ENCODE measurements at places on chromosomes 7 and 10.

GRCh38 chr7:122290476-122290875 is 14.1 kb downstream of the FEZF1 start:
- no peak for DNase-seq

- DNase-seq, result no peak
These were observed 900.1 kb downstream of the TYW1 start for GRCh38 chr7:67896721-67897120.

- DNase-seq, result no peak
These were observed 134.8 kb upstream of the KIF5B start for GRCh38 chr10:32190890-32191491.

DNA sequence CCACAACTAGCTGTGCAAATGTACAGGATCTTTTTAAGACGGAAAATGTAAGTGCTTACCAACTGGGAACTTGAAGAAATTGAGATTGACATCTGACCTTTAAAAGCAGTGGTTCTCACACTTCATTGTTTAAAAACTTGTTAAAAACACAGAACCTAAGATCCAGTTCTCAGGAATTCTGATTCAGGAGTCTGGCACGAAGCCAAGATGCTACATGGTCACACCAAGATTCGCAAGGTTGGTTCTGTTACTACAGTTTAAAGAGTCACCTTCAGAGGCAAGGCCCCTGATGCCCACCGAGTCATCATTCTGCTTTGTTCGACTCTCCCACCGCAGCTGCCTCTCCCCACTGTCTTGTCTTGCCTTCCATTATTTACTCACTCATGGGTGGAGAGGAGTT is 113.3 kb downstream of the GLI3 start:
- DNase-seq, result no peak

- DNase-seq, result no peak
These were observed 734 bp downstream of the ABCB4 start for GRCh38 chr7:87474533-87475358.

DNA sequence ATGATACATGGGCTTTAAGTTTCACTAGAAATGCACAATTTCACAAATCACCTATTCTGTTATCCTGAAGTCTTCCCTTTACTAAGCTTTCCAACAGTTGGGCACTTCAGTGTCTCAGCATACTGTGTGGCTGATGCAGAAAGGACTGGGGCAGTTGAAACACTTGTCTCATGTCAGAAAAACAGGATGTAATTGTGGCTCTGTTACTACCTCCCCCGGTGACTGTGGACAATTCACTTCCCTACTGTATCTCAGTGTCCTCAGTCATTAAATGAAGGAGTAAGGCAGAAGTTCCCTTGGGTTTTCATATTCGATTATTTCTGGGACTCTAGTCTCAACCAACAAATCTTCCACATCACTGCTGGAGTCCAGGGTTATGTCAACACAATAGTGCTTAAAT is 17.9 kb downstream of the ANKRD22 start:
- no peak for DNase-seq

DNA sequence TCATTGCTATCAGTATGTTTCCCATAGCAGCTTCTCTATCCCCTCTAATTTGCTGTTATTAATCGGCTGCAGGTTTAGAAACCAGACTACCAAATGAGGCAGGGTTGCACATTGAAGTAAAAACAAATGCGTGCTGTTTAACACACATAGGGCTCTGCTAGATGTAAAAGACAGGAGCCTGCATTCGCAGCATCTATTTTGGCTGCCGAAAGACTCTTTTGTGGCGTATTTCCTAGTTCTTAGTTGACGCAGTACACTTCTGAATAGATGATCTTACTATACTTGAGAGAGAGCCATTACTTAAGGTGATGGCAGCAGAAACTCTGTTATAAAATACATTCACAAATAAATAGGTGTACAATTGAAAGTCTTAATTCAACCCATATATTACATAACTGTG is 21.4 kb downstream of the SGCE start:
- DNase-seq, result no peak

- no peak for DNase-seq
These were observed 17.3 kb upstream of the FOXL3 start for GRCh38 chr7:272631-273030.

- DNase-seq, result no peak
These were observed 500.4 kb downstream of the NEBL start for GRCh38 chr10:20396701-20397100.

- no peak for DNase-seq
These were observed 14.9 kb downstream of the RTKN2 start for GRCh38 chr10:62253704-62254103.

DNA sequence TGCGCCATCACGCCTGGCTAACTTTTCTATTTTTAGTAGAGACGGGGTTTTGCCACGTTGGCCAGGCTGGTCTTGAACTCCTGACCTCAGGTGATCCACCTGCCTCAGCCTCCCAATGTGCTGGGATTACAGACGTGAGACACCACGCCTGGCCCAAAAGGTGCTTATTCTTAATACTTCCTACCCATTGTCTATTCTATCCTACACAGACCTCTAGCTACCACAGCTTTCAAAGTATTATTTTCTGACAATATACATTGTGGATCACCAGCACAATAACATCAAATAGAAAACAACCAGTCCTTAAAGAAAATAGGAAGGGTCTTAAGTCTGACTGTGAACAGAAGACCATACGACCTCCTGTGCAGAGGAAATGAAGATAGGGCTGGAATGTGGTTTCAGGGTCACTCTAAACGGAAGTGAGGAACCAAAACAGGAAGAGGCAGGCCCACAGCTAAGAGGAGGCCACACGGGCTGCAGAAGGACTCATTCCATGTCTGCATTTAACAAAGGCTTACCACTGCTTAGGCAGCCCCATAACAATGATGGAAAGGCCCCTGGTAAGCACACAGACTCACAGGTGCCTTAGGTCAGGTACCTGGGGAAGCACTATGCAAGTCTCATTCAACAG is 115.2 kb downstream of the ZFAND4 start:
- no peak for DNase-seq

GRCh38 chr7:90715067-90715466 is 118.9 kb downstream of the CDK14 start:
- no peak for DNase-seq

DNA sequence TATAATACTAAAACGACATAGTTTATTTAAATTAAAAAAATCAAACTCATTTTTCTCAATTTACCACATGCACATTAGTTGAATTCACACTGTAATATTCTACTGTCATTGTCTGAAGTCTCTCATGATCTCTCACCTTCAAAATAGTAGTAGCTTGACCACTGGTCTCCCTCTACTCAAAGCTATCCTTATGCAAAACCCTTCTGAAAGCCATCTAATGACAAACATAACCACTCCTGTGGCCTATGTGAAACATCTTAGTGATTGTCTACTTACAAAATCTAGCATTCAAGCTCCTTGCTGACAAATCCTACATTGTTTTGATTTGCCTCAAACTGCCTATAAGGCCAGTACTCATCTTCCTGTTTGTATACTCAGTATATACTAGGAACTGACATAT is 606.0 kb upstream of the GHITM start:
- no peak for DNase-seq

GRCh38 chr7:23751852-23752251 is 41.8 kb downstream of the STK31 start:
- no peak for DNase-seq

- DNase-seq, result peak; percentile 86
These were observed 7.6 kb downstream of the FAM53B start for GRCh38 chr10:124736491-124737136.

- no peak for DNase-seq
These were observed 9.8 kb upstream of the MRPS16 start for GRCh38 chr10:73262105-73262730.

DNA sequence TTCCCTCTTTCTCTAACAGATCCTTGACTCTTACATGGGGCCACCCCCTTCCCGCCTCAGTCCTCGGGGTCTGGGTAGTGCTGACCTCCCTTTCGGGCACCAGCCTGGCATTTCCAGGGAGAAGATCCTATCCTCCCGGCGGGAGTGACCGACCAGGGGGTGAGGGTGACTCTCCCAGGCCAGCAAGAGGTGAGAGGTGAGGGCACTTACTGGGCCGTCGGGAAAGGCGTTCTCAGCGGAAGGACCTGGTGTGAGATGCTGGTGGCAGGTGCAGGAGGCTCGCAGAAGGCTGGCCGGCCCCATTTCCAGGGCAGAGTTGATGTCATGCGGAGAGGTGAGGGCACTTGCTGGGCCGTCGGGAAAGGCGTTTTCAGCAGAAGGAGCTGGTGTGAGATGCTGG is 4.2 kb upstream of the FOXL3 start:
- DNase-seq, result peak; percentile 27

GRCh38 chr7:2072042-2072441 is 160.7 kb downstream of the MAD1L1 start:
- no peak for DNase-seq

- DNase-seq, result peak; percentile 22
These were observed 38.5 kb downstream of the AMZ1 start for GRCh38 chr7:2726316-2727018.

GRCh38 chr7:133843341-133843740 is 283.8 kb upstream of the LRGUK start:
- DNase-seq, result no peak

DNA sequence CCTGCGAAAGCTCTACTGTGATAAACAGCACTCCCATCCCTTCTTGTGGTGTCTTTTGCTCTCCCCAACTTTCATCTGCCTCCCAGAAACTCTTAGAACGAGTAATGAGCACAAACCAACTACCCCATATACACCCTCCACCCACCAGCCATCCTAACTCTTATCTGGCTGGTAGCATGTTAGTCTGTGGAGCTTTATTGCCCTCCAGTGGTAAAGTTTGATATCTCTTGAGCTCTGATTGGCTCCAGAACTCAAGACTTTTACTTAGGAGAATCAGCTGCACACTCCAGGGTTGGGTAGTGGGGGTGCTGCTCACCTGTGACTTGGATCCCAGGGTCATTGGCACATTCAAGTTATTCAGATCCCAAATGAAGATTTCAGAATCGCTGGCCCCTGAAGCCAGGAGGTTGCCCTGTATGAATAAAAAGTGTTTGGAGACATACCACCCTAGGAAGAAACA is 10.9 kb downstream of the SEC31B start:
- DNase-seq, result no peak

DNA sequence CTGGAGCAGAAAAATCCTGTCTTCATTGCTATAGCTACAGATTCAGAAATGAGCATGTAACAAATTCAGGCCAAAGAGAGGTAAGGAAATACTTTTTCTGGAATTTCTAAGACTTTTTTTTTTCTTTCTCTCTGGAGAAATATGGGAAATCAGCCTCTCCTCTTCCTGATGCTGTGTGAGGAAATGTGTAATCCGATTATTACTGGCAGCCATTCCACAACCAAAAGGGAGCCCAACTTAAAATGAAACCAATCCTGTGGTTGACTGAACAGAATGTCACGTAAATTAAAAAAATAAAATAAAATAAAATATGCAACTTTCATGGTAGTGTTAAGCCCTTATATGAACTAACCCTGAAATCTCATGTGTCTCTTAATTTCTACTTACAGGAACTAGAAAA is 10.7 kb upstream of the POT1 start:
- no peak for DNase-seq

GRCh38 chr7:106813705-106814305 is 51.3 kb upstream of the PIK3CG start:
- DNase-seq, result no peak

- DNase-seq, result no peak
These were observed 98.2 kb downstream of the MDFIC start for GRCh38 chr7:115019882-115020605.

- DNase-seq, result peak; percentile 80
These were observed 497 bp downstream of the PPP2R2D start for GRCh38 chr10:131901181-131901829.

GRCh38 chr10:11511321-11511720 is 100.1 kb downstream of the USP6NL start:
- DNase-seq, result no peak

DNA sequence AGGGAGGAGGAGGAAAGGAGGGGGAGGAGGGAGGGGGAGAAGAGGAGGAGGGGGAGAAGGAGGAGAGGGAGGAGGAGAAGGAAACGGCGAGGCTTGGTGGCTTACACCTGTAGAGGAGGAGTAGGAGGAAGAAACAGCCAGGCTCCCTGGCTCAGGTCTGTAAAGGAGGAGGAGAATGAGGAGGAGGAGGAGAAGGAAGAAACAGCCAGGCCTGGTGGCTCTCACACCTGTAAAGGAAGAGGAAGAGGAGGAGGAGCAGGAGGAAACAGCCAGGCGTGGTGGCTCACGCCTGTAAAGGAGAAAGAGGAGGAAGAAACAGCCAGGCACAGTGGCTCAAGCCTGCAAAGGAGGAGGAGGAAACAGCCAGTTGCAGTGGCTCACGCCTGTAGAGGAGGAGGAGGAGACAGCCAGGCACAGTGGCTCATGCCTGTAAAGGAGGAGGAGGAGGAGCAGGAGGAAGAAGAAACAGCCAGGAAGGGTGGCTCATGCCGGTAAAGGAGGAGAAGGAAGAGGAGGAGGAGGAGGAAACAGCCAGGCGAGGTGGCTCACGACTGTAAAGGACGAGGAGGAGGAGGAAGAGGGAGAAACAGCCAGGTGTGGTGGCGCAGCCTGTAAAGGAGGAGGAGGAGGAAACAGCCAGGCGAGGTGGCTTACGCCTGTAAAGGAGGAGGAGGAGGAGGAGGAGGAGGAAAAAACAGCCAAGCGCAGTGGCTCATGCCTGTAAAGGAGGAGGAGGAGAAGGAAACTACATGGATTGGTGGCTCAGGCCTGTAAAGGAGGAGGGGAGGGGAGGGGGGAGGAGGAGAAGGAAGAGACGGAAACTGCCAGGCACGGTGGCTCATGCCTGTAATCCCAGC is 14.9 kb upstream of the CRCP start:
- DNase-seq, result peak; percentile 78

GRCh38 chr10:106114656-106115186 is 1049.8 kb downstream of the SORCS1 start:
- DNase-seq, result no peak

DNA sequence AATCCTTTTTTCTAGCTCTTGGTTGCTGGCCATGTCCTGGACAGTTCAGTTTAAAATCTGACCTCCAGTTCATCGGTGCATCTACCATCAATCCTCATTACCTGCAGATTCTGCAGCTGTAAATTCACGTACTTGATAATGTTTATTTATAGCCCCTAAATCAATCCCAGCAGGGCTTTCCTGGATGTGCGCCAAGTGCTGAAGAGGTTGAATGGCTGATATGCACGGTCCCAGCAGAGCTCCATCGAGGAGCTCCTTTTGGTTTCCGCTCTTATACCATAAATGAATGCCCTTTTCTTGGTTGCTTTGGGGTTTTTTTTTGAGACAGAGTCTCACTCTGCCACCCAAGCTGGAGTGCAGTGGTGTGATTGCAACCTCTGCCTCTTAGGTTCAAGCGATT is 91.2 kb upstream of the CCZ1B start:
- no peak for DNase-seq

- DNase-seq, result no peak
These were observed 55.2 kb upstream of the DDC start for GRCh38 chr7:50620433-50620832.

DNA sequence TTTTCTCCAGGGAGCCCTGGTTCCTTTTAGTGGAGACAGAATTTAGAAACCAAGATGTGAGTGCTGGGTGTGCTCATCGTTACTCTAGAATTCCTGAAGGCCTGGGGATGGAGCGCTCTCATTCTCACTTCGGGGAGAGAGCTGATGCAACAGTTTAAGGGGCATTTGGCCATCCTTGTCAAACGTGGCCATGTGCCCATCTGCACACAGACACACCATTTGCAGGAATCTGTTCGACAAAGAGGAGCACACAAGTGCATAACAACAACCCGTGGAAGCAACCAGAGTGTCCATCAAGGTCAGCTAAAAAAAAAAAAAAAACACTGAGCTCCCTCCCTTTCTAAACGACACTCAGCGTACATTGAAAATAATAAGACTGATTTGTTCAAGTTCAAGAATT is 23.0 kb upstream of the RET start:
- no peak for DNase-seq
